ENCODE measurements at places on chromosomes 7 and 10. TPM values are rescaled to one million over a fixed set of nuclear protein-coding genes. Genes with fewer than 3 reads are reported as not detected.

POLR2J2 gene
- total RNA-seq, result 3.5 TPM

GPNMB gene
- 264 TPM for total RNA-seq

MKI67 gene
- 1.7 TPM for total RNA-seq

PRSS2 gene
- total RNA-seq, result not detected
